ENCODE measurements at places on chromosomes 16 and 17. TPM values are rescaled to one million over a fixed set of nuclear protein-coding genes. Genes with fewer than 3 reads are reported as not detected.

DNA sequence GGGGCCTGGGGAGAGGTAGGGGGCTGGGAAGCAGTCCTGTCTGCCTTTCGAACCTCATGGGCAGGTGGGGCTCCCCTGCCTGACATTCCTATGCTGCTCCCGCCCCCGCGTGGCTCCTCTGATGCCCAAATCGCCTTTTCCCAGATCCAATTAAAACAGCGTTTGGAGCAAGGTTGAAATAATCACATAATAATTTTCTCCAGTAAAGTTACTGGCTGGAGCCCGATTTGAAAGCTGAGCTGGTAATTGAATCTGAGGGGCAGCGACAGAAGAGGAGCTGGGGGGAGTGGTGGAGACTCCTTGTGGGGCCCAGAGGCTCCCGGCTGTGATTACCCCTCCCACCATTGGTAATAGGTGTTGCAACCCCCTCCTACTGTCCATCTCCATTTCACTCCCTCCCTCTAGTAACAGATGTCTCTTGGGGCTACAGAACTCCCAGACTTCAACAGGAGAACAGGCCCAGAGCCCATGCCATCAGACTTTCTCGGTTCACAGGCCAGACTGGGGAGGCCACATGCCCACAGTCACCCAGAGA is 38.9 kb upstream of the C1QL1 start:
- H3K4me1 ChIP-seq: no peaks in the 10 kb centered on the region
- no peak for DNase-seq
- no peaks in the 10 kb centered on the region for H3K36me3 ChIP-seq
- no peaks in the 10 kb centered on the region for H3K27me3 ChIP-seq
- H3K4me3 ChIP-seq: no peak overlapping the region

DNA sequence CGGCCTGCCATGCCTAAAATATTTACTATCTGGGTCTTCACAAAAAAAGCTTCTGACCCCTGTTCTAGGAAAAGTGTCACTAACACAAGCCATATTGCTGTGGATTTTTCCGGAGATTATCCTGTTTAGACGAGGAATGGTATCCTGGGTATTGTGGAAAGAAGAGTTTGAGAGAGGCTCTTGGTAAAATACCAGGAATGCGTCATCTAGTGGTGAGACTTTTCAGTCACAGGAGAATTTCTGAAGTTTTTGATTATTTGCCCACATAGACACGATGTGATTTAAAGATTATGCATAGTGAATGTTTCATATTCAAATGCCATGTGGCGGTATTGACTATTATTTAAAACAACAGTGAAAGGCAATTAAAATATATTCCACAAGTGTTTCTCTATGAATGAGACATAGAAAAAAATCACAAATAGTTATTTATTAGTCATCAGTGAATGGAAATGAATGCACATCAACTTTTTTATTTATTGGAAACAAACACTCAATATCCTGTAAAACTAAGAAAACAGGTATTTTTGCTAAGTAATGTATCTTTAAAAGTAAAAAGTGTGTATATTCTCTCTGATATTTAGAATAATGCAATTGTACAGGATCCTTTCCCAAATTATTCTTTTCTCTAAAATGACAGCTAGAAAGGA is 7.8 kb downstream of the KRT28 start:
- no peak overlapping the region for H3K27ac ChIP-seq
- no peak overlapping the region for H3K4me3 ChIP-seq
- no peaks in the 10 kb centered on the region for H3K36me3 ChIP-seq
- peaks cover 36% of the 10 kb centered on the region for H3K27me3 ChIP-seq
- H3K4me1 ChIP-seq: no peaks in the 10 kb centered on the region

GRCh38 chr17:6677158-6677831 is 25.7 kb downstream of the C17orf100 start:
- no peaks in the 10 kb centered on the region for H3K4me1 ChIP-seq
- H3K27me3 ChIP-seq: peaks cover 48% of the 10 kb centered on the region
- no peaks in the 10 kb centered on the region for H3K36me3 ChIP-seq
- no peak overlapping the region for H3K4me3 ChIP-seq
- no peak overlapping the region for H3K27ac ChIP-seq

- peaks cover 69% of the 10 kb centered on the region for H3K27me3 ChIP-seq
- H3K4me1 ChIP-seq: no peaks in the 10 kb centered on the region
- H3K27ac ChIP-seq: no peak overlapping the region
- H3K36me3 ChIP-seq: no peaks in the 10 kb centered on the region
- H3K4me3 ChIP-seq: no peak overlapping the region
- DNase-seq: no peak
Observed at GRCh38 chr16:86733546-86734254, 155.4 kb downstream of the FOXL1 start.

GRCh38 chr17:36460265-36460937 is 26.1 kb upstream of the ZNHIT3 start:
- H3K27me3 ChIP-seq: peaks cover 47% of the 10 kb centered on the region
- H3K4me1 ChIP-seq: no peaks in the 10 kb centered on the region
- DNase-seq: no peak

DNA sequence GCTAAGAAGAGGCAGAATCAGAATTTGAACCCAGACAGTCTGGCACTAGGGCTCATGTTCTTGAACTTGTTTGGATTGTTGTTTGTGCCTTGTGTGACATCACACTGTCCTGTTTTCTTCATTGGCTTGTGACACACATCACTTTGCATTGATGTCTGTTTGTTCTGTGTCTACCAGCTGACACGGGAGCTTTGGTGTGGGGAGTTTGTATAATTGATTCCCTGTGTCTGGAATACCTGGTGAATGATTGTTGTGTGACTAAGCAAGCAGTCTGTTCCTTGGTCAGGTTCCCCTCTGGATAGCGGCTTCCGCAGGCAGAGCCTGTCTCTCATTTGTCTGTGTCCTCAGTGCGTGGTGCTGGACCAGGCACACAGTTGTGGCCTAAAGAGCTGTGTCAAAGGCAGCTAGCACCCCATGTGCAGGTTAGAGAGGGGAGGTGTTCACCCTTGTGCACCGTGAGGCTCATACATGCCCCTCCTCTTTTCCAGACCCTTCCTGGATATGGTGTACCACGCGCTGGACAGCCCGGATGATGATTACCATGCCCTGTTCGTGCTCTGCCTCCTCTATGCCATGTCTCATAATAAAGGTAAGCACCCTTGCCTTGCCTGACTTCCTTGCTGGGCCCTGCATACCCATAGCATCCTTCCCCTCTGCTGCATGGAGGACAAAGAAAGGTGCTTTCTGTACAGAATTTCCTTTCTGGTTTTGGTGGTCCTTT is 80.1 kb downstream of the CLEC16A start:
- no peaks in the 10 kb centered on the region for H3K27me3 ChIP-seq
- H3K4me1 ChIP-seq: no peaks in the 10 kb centered on the region

- DNase-seq: peak; percentile 27
- peaks cover 20% of the 10 kb centered on the region for H3K36me3 ChIP-seq
- H3K4me1 ChIP-seq: peaks cover 12% of the 10 kb centered on the region
- H3K27me3 ChIP-seq: no peaks in the 10 kb centered on the region
- H3K27ac ChIP-seq: no peak overlapping the region
- H3K4me3 ChIP-seq: no peak overlapping the region
Observed at GRCh38 chr16:69465083-69465721, 40.8 kb downstream of the CYB5B start.

GRCh38 chr17:40293363-40293762 is 5.7 kb downstream of the CDC6 start:
- no peak for DNase-seq
- no peaks in the 10 kb centered on the region for H3K27me3 ChIP-seq
- no peaks in the 10 kb centered on the region for H3K36me3 ChIP-seq
- H3K27ac ChIP-seq: no peak overlapping the region
- peaks cover under 1% of the 10 kb centered on the region for H3K4me1 ChIP-seq

DNA sequence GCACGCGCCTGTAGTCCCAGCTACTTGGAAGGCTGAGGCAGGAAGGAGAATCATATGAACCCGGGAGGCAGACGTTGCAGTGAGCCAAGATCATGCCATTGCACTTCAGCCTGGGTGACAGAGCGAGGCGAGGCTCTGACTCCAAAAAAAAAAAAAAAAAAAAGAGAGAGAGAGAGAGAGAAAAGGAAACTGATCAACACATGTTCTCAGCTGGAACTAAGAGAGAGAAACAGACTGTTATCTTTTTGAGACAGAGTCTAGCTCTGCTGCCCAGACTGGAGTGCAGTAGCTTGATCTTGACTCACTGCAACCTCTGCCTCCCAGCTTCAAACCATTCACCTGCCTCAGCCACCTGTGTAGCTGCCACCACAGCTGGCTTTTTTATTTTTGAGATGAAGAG is 60.4 kb downstream of the STH start:
- H3K27ac ChIP-seq: no peak overlapping the region
- no peak overlapping the region for H3K4me3 ChIP-seq
- no peaks in the 10 kb centered on the region for H3K27me3 ChIP-seq
- no peak for DNase-seq

DNA sequence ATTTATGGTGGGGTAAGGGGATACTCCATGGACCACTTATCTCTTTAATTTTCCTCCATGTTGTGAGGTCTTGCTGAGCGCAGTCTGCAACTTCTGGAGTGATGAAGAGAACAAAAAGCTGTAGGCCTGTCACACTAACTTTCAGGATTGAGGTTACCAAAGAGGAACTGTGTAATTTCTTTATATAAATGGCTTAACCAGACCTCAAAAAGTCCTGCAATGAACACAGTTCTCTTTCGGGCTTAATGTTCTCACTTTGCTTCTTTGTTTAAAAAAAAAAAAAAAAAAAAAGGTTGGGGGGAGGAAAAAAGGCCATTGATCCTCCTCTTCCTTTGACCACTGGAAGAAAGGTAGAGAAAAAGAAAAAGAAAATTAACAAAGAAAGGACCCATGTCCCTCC is 86.8 kb upstream of the SOX9 start:
- H3K4me1 ChIP-seq: no peaks in the 10 kb centered on the region
- no peak for DNase-seq
- no peak overlapping the region for H3K4me3 ChIP-seq
- H3K36me3 ChIP-seq: no peaks in the 10 kb centered on the region

DNA sequence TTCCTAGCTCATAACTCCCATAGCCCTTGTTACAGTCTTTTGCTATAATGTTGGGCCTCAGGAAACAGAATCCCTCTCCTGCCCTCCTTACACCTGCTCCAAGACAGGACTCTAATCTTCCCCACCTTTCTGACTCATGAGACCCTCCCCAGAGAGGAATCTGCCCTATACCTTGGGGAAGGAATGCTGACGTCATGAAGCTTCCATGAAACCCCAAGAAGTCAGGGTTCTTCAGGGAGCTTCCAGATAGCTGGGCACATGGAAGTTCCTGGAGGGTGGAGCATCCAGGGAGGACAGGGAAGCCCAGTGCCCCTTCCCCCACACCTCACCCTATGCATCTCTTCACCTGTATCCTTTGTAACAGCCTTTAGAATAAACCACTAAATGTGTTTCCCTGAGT is 285.7 kb downstream of the SOX9 start:
- no peak overlapping the region for H3K4me3 ChIP-seq
- no peaks in the 10 kb centered on the region for H3K36me3 ChIP-seq
- peaks cover 24% of the 10 kb centered on the region for H3K4me1 ChIP-seq
- no peak for DNase-seq
- H3K27me3 ChIP-seq: no peaks in the 10 kb centered on the region

- no peak for DNase-seq
- no peak overlapping the region for H3K4me3 ChIP-seq
- H3K27ac ChIP-seq: peak overlapping the region; percentile 8
- peaks cover 19% of the 10 kb centered on the region for H3K4me1 ChIP-seq
- no peaks in the 10 kb centered on the region for H3K36me3 ChIP-seq
- H3K27me3 ChIP-seq: no peaks in the 10 kb centered on the region
Observed at GRCh38 chr16:19088341-19088916, 21.0 kb downstream of the COQ7 start.

- peaks cover 15% of the 10 kb centered on the region for H3K4me1 ChIP-seq
- DNase-seq: peak; percentile 46
- no peaks in the 10 kb centered on the region for H3K36me3 ChIP-seq
- peak overlapping the region; percentile 88 for H3K27ac ChIP-seq
Observed at GRCh38 chr17:75588596-75589011, 1.0 kb downstream of the MYO15B start.

DNA sequence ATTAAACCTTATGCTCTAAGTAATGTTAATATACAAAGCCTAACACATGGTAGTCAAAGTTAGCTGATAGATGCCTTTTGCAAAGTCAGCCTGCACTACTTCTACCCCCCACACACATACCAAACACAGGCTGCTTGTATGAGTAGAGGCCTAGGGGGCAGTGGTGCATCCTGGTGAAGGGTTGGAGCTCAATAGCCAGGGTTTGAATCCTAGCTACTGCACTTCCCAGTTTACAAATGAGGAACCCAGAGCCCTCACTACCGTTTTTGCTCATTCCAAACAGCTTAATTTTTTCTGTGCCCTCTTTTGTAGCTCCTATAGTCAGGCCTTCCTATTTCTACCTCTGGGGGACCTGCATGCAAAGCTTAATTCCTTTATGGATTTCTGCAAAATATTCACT is 18.9 kb upstream of the HYDIN start:
- no peak for DNase-seq
- H3K4me3 ChIP-seq: no peak overlapping the region
- no peak overlapping the region for H3K27ac ChIP-seq
- H3K4me1 ChIP-seq: no peaks in the 10 kb centered on the region
- H3K36me3 ChIP-seq: no peaks in the 10 kb centered on the region

GRCh38 chr16:6016530-6017184 is 919.1 kb upstream of the EEF2KMT start:
- H3K27me3 ChIP-seq: peaks cover 44% of the 10 kb centered on the region
- no peak for DNase-seq
- peaks cover 9% of the 10 kb centered on the region for H3K4me1 ChIP-seq
- H3K27ac ChIP-seq: no peak overlapping the region

DNA sequence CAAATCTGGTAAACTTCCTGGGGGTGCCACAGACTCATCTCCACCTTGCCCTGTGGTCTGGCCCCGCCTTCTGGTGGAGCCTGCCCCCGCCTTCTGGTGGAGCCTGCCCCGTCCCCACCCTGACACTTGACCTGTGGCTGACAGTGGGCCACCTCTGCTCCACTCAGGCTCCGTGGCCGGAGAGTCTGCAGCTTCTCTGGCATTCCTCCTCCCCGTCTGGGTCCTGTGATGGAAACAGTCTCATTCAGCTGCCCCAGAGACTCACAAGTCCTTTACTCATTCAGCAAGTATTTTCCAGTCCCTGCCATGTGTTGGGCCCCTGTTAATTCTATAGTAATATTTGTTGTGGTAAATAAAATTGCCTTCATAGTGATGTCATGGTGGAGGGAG is 21.0 kb upstream of the G6PC1 start:
- H3K27ac ChIP-seq: no peak overlapping the region
- H3K4me1 ChIP-seq: no peaks in the 10 kb centered on the region
- no peak for DNase-seq
- H3K36me3 ChIP-seq: no peaks in the 10 kb centered on the region

KRT31 gene
- not detected for total RNA-seq

ZNF747 gene
- total RNA-seq: 16.5 TPM

SCNN1B gene
- 536 TPM for total RNA-seq

NXPH3 gene
- 4.5 TPM for total RNA-seq

B4GALNT2 gene
- 19.8 TPM for total RNA-seq

CD300E gene
- 0.32 TPM for total RNA-seq

KRT13 gene
- not detected for total RNA-seq

VTN gene
- total RNA-seq: not detected

KCNJ16 gene
- total RNA-seq: not detected
